ENCODE measurements at places on chromosomes 11 and 22.
A peak's percentile ranks its signal among the peaks of the same experiment; 100 is the strongest.

GRCh38 chr11:18171377-18172000 lies 1.1 kb upstream of the MRGPRX4 start:
- peak; percentile 22 for DNase-seq

DNA sequence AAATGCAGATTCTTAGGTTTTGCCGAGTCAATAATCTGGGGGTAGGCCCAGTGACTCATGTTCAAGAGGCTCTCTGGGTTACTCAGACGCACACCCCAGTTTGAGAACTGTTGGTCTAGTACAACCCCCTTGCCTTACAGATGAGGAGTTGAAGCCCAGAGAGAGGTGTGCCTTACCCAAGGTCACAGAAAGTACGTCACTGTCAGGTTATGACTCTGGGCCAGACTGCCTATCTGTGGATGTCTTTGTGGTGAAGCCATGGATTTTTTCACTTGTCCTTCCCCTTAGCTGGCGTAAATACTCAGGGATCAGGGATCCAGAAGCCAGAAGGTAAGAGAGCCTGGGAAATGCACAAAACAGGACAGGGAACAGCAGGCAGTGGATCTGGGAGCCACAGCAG lies 25.2 kb upstream of the NECTIN1 start:
- no peak for DNase-seq

- no peak for DNase-seq
These were observed 5.4 kb upstream of the TMEM86A start for GRCh38 chr11:18692941-18693760.

DNA sequence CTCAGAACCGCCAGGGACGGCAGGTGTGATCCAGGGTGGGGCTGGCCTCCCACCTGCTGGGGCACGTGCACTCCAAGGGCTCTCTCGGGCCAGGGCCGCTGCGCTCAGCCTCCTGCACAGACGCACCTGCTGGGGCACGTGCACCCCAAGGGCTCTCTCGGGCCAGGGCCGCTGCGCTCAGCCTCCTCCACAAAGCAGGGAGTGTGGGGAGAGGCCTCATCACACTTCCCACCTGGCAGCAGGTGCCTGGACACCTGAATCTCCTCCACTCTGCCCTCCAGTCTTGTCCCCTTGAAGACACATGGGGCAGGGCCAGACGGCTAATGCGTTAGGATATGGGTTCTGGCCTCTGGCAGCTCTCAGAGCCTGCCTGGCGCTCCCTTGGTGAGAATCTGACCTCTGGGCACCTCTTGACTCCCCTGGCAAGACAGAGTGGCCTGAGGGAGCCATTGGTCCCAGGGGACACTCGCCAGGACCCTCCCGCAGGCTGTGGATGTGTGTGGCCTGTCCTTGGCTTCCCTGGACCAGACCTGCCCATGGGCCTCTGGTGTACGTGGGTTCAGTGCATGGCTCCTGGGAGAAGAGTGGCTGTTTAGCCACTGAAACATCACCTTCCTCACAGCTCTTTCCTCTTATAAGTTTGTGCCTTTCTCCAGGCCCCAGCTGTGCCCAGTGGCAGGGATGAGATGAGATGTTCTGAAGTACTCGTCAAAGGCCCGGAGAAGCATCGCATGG lies 73.5 kb downstream of the BRD1 start:
- DNase-seq = no peak

GRCh38 chr22:49087716-49088601 lies 739.7 kb downstream of the BRD1 start:
- no peak for DNase-seq

DNA sequence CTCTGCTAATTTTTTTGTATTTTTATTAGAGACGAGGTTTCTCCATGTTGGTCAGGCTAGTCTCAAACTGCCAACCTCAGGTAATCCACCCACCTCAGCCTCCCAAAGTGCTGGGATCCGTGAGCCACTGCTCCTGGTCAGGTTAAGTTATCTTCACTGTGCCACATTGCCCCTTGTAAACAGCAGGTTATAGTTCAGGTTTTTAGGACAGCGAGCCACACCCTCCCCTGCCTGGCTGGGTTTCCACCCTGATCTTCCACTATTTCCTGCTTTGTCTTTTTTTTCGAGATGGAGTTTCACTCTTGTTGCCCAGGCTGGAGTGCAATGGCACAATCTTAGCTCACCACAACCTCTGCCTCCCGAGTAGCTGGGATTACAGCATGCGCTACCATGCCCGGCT lies 16.1 kb downstream of the ACO2 start:
- DNase-seq = no peak

DNA sequence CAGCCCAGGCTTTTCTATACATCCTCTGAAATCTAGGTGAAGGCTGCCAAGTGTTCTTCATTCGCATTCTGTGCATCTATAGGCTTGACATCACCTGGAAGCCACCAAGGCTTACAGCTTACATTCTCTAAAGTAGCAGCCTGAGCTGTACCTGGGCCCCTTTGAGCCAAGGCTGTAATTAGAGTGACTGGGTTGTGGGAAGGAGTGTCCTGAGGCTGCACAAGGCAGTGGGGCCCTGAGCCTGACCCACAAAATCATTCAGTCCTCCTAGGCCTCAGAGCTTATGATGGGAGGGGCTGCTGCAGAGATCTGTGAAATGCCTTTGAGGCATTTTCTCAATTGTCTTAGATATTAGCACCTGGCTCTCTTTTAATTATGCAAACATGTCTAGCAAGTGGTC lies 33.0 kb upstream of the RDX start:
- no peak for DNase-seq

DNA sequence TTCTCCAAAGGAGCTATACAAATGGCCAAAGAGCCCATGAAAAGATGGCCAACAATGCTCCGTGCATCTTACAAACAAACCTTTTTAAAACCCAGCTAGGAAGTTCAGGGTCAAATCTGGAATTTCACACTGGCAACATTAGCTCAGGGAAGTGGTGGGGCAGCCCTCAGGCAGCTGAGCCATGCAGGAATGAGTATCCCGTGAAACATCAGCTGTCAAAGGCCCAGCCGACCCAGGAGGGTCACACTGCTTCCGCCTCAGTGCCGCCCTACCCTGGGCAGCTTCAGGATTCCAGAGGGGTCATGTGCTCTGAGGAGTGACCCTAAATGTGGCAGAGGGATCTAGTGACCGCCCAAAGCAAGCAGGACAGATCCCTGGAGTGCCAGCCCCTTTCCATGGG lies 73.4 kb downstream of the LINC01488 start:
- DNase-seq = no peak

- peak; percentile 81 for DNase-seq
These were observed 251.5 kb upstream of the ISX start for GRCh38 chr22:34814260-34815025.

DNA sequence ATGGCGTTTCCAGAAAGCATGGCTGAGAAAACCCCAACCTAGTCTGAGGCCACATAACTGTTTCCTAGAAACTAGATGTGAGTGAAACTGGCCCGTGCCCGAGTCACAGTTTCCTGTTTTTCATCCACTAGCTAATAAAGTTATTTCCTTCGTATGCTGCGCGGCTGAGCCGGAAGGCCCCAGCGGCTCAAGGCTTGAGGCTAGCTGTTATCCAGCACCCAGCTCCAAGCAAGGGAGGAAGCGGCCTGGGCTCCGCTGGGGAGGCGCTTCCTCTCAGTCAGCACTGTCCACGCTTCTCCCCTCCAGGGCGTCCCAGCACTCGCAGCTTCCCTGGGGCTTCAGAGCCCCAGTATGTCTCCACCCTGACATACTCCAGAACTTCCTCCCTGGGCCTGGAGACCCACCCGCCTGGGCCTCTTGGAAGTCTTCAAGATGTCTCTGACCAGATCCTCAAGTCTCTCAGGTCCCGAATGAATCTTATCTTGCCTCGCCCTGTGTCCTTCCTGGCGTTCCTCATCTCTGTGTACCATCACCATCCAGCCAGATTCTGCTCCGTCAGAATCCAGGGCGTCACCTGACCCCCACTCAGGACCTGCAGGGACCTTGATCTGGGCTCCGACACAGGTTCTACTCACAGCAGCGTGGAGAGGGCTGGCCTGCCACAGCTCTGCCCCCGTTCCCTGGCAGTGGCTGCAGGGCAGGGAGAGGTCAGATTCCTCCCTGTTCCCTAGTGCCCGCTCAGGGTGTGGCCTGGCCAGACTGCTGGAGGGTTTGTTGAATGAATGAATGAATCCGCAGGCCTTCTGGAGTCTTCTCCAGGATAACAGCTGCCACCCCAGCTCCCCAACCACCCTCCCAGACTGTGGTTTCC lies 81.9 kb downstream of the LRRC32 start:
- no peak for DNase-seq

- DNase-seq = no peak
These were observed 217.2 kb upstream of the NCAM1 start for GRCh38 chr11:112744041-112744440.

- DNase-seq = no peak
These were observed 47.0 kb upstream of the SUSD2 start for GRCh38 chr22:24134090-24134846.

DNA sequence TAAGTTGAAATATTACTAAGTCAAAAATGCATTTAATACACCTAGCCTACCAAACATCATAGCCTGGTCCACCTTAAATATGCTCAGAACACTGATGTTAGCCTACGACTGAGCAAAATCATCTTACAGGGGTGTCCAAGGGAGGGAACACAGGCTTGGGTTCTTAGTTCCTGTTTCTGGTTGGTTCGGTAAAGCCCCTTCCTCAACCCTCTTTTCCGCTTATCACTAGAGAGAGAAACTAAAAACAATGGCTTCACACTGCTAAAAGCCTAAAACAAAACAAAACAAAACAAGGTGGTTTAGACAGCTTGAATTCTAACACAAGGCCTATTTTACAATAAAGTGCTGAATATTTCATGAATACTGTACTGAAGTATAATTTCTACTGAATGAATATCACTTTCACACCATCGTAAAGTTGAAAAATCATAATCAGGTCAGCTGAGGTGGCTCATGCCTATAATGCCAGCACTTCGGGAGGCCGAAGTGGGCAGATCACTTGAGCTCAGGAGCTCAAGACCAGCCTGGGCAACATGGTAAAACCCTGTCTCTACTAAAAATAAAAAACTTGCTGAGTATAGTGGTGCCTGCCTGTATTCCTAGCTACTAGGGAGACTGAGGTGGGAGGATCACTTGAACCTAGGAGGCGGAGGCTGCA lies 118.0 kb downstream of the SIK3 start:
- no peak for DNase-seq

DNA sequence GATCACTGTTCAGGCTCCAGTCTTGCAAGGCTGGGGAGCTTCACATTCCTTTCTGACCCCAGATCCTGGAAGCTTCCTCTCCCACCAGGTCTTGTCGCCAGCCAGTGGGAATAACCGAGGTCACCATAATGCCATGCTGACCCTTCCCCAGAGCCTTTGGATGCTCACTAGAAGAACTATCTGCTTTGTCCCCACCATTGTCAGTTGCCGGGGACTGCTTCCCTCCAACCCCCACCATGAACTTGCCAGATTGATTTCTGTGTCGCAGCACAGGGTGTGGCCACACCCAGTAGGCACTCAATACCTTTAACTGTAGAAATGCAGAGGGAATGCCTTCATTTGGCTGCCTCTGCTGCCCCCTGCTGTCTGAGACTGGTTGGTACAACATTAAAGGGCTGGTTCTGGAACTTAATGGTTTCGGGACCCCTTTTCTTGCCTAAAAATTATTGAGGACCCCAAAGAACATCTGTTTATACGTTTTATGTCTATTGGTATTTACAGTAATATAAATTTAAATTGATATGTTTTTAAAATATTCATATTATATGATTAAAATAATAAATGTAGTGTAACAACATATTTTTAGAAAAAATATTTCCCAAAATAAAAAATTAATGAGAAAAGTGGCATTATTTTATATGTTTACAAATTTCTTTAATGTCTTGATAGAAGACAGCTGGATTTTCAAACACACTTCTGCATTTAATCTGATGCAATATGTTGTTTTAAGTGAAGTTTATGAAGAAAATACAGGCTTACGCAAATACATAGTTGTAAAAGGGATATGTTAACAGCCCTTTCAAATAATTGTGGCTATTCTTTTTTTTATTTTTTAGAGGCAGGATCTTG lies 6.7 kb upstream of the GDPD5 start:
- peak; percentile 61 for DNase-seq

- peak; percentile 45 for DNase-seq
These were observed 29.1 kb upstream of the TXNRD2 start for GRCh38 chr22:19970479-19971275.

Measured in fibroblast of skin of right biceps (primary cell).